ENCODE measurements at places on chromosomes 7 and 10.

DNA sequence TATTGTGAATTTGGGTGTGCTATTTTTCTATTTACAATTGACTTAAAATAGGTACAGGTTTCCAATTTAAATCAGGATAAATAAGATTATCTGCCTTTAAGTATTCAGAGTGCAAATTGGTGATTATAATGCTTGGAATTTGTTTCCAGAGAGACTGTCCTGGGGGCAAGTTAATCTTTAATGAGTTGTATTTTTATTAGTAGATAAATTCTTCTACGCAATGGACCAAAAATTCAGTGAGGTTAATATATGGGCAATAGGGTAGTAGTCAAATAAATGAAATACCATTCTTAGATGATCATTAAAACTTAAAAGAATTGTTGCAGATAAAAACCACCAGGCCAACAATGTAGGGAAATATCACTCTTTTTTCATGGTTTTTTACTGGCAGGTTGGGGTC, 3.4 kb downstream of the BICC1 start:
- DNase-seq, result no peak

- peak; percentile 71 for DNase-seq
Observed at GRCh38 chr10:92822060-92822634, 26.2 kb upstream of the EXOC6 start.

GRCh38 chr7:127473409-127473808, 80.9 kb upstream of the ZNF800 start:
- no peak for DNase-seq

DNA sequence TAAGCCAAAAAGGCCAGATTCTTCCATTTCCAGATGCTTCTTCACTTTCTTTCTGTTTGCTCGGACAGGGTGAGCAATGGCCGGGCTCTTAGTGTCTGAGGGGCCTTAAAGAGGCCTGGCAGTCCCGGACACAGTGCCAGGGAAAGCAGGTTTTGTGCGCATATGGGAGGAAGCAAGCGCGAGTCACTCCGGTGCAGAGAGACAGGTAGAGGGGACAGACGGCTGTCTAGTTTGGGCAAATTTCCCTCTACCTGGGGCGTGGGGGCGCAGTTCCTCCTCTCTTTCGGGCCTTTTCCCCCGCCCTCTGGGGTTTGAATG, 4.7 kb downstream of the NEUROD6 start:
- no peak for DNase-seq

GRCh38 chr7:142950235-142950634, 11.0 kb downstream of the LLCFC1 start:
- no peak for DNase-seq

DNA sequence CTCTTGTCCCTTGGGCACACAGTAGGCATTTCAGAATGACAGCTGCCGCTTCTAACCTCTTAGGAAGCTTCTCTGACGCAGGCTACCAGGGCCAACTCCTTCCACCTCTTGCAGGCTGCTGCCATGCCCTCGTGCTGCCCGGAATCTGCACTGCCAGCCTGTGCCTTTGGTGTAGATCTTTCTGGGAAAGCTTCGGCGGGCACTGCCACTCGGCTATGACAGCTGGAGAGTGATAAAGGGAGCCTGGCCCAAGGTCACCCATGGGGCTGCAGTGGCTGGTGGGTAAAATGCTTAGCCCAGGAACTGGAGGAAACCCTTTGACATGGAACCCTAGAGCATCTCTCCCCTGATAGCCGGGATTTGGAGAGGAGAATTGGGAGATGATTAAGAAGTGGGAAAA, 78.0 kb upstream of the C1QL3 start:
- no peak for DNase-seq

DNA sequence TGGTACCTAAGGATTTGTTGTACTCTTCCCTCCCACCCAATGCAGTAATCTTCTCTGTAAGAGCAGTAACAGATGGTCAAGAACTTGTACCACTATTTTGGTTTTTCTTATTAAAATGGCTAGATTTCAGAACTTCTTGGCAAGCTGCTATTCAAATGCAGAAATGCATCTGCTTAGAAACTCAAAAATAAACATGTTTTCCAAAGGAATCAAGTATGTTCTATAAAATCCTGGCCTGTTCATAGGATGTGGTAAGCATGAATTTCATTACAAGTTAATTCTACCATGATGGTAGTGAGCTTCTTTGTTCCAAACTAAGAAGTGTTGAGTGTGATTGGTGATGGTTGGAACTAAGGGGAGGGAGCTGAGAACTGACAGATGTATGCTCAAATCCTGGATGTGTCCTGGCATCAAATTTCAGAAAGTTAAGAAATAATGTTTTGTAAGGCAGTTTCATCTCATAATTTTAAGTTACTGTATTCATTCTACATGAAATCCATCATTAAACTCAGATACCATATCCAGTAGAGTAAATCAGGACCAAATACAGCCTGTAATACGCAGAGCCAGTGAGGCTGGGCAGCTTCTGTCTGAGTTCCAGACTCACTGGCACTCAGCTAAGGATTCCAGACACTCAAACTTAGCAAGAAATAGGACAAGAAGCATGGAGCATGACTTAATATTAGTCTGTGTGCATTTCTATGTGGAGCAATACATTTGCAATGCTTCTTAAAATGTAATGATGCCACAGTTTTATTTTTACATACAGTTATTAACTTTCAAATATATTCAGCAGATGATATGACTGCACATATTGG, 119.6 kb downstream of the TES start:
- no peak for DNase-seq

GRCh38 chr7:158829021-158829341, 328 bp downstream of the ESYT2 start:
- DNase-seq, result no peak

GRCh38 chr10:67433276-67433675, 262.7 kb downstream of the CTNNA3 start:
- no peak for DNase-seq

GRCh38 chr7:103123529-103123928, 25.4 kb downstream of the NAPEPLD start:
- DNase-seq, result no peak

GRCh38 chr10:25493122-25493893, 318.5 kb downstream of the GPR158 start:
- no peak for DNase-seq

- DNase-seq, result no peak
Observed at GRCh38 chr7:148500978-148501377, 89.6 kb upstream of the C7orf33 start.

- DNase-seq, result no peak
Observed at GRCh38 chr7:43639858-43640491, 57.1 kb downstream of the STK17A start.

DNA sequence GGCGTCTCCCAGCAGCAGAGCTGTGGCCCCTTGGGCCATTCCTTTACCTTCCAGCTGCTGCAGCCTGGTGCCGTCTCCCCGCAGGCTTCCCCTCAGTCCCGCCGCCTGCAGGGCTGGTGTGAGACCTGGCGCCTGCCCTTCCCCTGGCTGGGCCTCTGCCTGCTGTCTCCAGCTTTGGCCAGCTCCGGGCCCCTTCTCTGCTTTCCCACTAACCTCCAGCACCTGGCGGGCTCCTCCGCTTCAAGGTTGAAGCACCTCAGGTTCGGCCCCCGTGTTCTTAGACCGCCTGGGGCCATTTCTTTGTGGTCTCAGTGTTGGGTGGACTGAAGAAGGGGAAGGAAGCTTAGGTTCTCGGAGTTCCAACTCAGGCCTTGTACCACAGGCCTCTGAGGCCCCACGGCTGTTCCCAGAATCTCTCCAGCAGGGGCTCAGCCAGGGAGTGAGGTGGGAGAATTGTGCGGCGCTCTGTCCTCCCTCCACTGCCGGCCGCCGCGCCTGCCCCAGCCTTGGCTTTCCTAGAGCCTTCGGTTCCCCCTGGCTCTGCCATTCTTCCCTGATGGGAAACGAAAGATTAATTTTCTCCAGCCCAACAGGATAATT, 30.3 kb downstream of the GBX1 start:
- DNase-seq, result no peak

- no peak for DNase-seq
Observed at GRCh38 chr10:114402871-114403540, 1.3 kb downstream of the AFAP1L2 start.

DNA sequence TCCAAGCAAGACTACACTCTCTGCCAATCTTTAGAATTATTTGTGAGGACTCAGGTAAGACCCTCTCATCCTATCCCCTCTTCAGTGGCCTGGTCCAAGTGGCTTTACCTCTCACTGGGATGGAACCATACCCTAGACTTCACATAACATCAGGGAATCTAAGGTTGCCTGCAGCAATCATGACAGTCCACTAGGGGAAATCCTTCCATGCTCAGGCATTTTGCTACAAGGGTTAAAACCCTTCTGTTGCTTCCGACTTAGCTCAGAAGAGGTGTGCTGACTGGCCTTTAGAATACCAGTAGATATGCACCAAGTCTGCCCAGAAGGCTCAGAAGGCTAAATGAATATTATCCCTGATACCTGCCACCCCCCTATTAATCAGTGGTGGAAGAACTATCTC, 24.9 kb upstream of the NPS start:
- DNase-seq, result no peak

- no peak for DNase-seq
Observed at GRCh38 chr7:124399941-124400340, 365.7 kb downstream of the GPR37 start.

DNA sequence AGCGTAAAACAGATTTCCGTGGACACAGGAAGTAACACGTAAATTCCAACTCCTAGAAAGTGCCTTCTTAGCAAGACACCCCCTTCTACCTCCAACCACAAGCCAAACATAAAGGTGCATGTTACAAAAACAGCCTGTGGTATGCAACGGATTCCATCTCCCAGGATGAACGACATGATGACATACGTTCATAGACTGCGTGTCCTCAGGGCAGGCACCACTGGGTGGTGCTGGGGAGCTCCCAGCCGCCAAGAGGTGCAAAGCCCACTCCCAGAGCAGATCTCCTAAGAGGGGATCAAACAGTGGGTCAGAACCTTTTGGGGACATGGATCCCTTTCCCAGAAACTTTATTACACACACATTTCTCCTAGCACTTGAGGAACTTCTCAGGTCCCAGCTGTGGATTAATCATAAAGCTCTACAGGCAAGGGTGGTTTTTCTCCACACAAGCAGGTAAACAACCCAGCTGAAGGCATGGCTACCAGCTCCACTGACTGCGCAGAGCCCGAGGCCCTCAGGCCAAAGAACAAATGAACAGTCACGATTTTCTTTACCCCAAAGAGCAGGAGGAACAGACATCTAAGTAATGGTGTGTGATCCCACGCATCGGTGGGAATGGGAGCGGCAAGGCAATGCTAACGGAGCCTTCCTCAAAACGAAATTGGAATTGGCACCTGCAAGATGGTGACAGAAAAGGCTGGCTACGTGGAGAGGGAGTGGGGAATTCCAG, 13.8 kb downstream of the PSAP start:
- no peak for DNase-seq

GRCh38 chr7:28474640-28475039, 62.3 kb downstream of the CREB5 start:
- DNase-seq, result no peak

GRCh38 chr10:18472977-18473376, 178.4 kb downstream of the NSUN6 start:
- no peak for DNase-seq

GRCh38 chr7:156918635-156919034, 25.7 kb upstream of the LMBR1 start:
- no peak for DNase-seq

DNA sequence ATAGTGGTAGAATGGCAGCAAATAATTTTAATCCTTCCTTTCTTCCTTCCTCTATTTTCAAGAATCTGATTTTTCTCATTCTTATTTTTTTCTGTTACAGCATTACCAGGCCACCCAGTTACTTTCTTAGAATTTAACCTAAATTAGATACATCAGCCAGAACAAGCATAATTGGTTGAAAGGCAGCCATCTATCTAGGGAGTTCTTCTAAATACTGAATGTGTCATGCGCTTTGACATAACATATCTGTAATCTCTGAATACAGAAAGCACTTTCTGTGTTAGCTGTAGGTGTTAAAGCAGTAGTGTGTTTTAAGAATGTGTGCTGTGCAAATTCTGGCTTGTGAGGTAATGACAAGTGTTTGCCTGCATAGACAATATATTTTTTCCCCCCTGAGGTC, 97.3 kb downstream of the BTRC start:
- no peak for DNase-seq

DNA sequence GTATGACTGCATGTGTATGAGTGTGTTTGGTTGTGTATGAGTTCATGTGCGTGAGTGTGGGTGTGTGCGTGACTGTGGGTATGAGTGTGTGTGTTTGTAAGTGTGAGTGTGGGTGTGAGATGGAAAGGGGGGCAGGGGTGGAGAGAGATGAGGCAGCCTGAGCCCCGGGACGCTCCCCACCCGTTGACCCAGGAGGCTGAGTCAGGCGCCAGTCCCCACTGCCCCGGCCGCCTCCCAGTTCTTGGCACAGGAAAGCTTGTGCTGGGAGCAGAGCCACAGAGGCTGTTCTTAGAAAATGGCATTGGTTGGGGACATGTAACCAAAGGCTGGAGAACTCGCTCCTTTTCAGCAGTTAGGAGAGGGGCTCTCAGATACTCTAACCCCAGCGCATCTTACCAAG, 27.8 kb upstream of the NUB1 start:
- no peak for DNase-seq

Data from HFF-Myc (cell line).